ENCODE measurements at places on chromosomes 11 and 22. TPM values are rescaled to one million over a fixed set of nuclear protein-coding genes. Genes with fewer than 3 reads are reported as not detected.

The BEST1 gene
- total RNA-seq = 1.8 TPM

The TMPRSS4 gene
- total RNA-seq = not detected

DNA sequence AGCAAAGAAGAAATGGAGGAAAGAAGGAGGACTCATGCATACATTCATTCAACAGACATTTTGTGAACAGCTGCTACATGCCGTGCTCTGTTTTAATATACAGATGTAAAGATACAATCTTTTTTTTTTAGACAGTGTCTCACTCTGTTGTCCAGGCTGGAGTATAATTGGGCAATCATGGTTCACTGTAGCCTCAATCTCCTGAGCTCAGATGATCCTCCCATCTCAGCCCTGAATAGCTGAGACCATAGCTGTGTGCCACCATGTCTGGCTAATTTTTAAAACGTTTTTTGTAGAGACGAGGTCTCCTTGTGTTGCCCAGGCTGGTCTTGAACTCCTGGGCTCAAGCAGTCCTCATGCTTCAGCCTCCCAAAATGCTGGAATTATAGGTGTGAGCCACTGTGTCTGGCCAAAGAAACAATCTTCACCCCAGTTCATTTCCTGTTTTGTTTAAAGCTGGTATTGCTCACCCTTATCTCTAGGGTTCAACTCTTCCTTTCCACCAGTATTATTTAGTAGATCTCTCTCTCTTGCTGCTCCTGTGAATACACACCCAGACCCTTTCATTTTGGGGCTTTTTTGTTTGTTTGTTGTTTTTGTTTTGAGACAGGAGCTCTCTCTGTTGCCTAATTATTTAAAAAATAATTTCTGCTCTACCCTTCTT, 69.8 kb downstream of the RNF169 start:
- DNase-seq = no peak

DNA sequence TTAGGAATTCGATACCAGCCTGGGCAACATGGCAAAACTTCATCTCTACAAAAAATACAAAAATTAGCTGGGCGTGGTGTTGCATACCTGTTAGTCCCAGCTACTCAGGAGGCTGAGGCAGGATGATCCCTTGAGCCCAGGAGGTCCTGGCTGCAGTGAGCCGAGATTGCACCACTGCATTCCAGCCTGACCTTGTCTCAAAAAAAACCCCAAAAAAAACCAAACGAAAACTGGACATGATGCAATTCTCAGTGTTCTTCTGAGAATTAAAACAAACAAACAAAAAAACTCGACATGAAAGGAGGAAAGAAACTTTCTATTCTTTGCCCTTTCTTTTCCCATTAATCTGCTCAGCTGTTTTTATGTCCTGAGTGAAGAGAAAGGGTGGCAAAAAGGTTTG, 7.4 kb downstream of the MED17 start:
- no peak for DNase-seq

GRCh38 chr11:112831969-112832766, 129.1 kb upstream of the NCAM1 start:
- no peak for DNase-seq

GRCh38 chr11:128643661-128644317, 50.1 kb upstream of the FLI1 start:
- DNase-seq = peak; percentile 9

DNA sequence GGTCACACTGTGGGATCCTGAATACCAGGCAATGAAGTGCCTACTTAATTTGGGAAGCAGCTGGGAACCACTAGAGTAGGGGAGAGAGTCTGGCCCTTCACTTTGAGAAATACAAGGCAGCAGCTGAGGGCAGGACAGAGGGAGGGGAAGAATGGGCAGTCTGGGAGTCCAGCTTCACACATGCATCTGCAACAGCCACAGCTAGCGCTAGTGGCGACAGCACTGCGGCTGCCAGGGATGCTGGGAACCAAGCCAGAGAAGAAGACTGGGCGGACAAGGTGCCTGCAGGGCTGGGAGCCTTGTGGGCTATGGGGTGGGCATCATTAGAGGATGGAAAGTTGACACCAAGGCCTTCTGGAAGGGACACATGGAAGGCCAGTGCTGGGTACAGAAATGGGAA, 15.8 kb downstream of the SCUBE2 start:
- DNase-seq = peak; percentile 94

Data from myocyte (in vitro differentiated cells).